ENCODE measurements at places on chromosomes 1 and 21.

DNA sequence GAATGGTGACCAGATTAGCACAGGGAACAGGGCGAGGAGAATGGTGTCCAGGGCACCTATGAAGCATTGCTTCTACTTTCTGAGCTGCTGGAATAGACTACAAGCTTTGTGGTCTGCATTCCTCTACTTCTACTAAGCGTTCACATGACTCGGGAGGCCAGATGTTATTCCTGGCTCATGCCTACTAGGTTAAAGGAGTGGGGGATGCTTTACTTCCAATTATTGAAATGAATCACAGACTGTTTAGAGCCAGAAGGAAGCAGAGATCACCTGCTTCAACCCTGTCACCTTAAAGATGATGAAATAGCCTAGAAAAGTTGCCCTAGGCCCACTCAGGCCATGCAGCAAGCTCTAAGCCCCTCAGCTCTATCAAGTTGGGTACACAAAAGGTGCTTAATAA is 633.5 kb downstream of the KIF26B start:
- no peak for DNase-seq

- DNase-seq = no peak
Measured at GRCh38 chr1:175268720-175269119, 76.1 kb upstream of the KIAA0040 start.

GRCh38 chr1:194298007-194298598 is 1111.7 kb upstream of the B3GALT2 start:
- DNase-seq = no peak

DNA sequence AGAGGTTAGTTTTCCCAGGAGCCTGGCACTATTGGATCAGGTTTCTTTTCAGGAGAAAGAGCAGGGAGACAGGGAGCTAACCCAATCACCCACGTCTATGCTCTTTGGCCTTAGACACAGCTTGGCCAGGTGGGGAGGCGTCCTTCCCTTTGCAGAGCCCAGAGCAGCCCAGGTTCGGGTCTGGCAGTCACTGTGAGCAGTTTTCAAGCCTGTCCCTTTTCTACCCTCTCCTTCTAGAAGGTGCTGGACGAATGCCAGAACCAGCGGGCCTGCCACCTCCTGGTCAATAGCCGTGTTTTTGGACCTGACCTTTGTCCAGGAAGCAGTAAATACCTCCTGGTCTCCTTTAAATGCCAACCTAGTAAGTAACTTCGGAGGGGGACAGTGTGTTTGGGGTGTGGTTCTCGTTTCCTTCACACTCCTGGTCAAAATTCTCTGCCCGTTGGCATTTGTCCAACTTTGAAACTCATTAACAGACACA is 44.9 kb downstream of the EVA1C start:
- DNase-seq = no peak

DNA sequence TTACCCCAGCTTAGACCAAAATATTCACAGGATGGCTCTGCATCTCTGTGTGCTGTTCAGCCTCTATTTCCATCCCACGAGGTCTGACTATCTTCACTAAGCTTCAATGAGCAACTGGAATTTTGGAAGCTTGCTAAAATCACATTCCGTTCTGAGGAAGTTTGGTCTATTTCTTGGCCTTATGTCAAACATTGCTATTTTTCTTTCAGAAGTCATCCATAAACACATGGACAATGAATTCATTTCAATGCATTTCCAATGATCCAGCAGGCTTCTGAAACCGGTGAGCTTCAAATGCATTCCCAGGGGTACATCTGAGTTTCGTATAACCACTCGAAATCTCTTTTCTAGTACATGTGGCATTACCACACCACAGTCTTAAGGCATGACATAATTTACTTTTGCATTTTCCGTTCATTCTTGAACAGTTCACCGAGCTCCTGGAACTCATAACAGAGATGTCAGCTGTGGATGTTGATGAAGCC is 294.1 kb upstream of the KAZN start:
- no peak for DNase-seq

DNA sequence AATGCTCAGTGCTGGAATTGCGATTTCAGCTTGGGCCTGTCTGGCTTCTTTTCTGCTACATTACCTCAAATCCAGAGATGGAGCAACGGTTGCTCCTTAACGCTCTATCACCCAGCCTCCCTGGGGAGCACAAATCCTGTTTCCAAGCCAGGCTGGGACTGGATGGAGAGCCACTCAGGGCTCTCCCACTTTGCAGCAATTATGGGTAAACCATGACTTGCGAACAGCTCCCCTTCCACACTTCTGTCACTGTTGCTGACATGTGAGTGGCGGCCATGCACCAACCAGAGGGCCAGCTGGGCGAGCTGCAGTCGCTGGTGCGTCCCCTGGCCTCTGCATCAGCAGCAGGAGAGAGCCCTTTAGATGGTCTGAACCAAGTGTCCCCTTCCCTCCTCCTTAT is 65.1 kb upstream of the RAB4A start:
- no peak for DNase-seq

DNA sequence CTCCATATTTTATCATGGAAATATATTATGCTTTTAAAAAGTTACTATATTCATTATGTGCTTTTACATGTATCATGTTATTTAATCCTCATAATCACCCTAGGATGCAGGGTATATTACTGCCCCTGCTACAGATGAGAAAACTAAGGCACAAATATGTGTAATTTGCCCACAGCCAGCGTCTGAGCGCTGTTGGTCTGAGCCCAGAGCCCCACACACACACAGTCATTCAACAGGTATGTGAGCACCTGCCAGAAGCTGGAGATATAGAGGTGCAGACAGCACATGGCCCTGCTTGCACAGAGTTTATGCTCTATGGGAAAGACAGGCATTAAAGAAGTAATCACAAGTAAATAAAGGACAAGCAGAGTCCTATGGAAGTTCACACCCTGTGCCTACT is 49.8 kb upstream of the SEC16B start:
- DNase-seq = no peak

GRCh38 chr1:85394130-85394529 is 70.8 kb downstream of the DDAH1 start:
- no peak for DNase-seq

- no peak for DNase-seq
Measured at GRCh38 chr1:11072216-11072917, 12.5 kb upstream of the SRM start.

DNA sequence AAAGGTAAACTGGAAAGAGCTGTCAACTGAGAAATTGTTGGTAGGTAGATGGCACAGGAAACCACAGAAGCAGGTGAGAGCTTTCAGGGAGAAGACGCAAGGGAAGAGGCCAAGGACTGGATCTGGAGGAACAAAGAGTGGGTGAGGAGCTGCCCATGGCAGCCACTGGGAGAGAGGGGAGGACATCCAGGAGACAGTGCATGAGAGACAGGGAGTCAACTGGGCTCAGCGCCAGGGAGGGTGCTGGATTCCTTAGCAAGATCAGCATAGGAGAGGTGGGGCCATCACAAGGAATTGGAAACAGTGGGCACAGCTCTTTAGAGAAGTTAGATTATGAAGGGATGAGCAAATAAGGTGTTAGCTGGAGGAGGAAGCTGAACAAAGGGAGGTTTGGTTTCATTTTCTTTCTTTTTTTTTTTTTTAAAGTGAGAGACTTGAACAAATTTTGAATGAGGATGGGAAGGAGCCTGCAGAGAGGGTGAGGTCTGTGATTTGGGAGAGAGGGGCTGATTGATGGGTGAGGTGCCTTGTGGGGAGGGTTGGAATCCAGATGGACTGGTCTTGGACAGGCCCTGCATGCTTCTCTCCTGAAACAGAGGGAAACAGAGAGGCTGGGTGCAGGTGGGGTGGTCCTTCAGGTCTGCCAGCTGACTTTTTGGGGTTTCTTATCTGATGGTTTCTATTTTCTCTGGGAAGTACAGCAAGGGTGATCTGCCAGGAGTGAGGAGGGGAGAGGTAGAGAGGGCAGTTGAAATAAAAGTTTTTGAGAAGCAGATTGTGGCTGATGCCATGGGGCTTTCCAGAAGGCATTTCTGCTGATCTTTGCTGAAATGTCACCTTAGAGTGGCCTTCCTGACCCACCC is 5.4 kb downstream of the CYP4B1 start:
- no peak for DNase-seq

DNA sequence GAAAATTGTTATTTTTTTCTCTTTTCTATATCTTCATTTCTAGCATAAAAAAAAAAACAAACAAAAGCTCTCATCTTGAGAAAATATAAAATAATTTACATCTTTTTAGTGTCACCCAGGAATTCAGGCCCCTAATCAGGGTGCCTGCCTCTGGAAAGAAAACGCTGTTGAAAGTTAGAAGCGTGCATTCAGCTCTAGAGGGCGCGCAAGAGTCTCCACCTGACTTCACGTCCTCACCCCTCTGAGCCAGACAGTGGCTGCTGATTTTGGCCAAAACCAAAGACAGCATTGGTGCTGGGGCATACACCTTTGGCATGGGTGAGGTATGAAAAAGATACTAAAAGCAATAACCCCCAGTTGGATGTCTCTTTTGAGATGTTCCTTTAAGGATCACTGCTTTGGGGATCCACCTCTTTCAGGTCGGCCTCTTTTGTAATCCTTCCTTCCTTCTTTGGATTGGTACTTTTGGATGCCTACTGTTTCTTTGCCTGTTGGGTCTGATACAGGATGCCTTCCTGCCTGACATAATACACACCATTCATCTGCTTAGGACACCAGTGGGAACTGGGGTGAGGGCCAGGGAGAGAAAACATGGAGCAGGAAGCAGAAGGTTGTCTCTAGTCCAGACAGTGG is 77.6 kb upstream of the CHRM3 start:
- no peak for DNase-seq

DNA sequence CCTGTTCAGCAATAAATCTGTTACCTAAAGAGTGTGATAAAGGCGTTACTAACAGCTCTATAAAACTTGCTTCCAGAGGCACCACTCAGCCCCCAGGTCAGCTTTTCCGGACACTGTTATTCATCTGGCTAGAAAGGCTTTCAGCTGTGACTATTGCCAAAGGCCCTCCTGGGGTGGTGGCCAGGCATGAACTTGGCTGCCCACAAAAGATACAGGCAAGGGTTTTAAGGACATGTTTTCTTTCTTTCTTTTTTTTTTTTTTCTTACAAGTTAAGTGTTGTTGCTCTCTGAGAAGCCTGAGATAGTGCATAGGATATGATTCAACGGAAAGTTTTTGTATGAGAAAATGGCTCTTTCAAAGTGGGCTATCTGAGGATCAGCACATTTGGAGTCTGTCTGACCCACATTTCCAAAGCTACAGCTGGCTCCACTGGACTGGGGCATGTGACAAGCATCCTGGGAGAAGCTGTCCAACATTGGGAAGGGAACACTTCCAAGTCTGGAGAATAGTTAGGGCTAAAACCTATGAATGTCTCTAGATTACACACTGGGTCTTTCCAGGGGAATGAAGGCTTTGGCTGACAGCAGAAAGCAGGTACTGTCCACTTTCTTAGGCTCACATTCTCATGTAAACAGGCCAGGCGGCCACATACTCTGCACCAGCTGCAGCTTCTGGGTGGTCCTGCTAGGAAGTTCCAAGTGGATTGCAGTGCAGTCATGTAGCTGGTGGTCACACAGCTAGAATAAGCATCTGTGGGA is 639.7 kb downstream of the LMO4 start:
- DNase-seq = no peak

- DNase-seq = no peak
Measured at GRCh38 chr1:76083189-76083588, 8.6 kb downstream of the ST6GALNAC3 start.

DNA sequence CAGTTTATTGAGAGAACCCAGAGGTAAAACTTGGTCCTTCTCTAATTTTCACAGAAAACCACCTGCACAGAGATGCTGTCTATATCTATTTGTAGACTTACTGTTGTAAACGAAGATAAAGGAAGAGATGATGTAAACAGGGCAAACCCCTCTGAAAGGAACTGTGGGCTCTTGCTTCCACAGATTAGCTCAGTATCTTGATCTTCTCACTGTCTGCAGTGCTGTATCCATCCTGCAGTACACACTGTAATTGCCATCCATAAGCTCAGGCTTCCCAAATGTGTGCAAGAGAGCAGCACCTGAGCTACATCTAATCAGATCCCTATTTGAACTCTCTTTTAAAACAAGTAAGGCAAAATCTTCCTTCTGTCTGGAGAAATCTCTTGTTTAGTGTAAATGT is 16.6 kb upstream of the RWDD3 start:
- DNase-seq = no peak

Measured in esophagus squamous epithelium (tissue), 5 donors.